ENCODE measurements at places on chromosomes 3 and 15.

DNA sequence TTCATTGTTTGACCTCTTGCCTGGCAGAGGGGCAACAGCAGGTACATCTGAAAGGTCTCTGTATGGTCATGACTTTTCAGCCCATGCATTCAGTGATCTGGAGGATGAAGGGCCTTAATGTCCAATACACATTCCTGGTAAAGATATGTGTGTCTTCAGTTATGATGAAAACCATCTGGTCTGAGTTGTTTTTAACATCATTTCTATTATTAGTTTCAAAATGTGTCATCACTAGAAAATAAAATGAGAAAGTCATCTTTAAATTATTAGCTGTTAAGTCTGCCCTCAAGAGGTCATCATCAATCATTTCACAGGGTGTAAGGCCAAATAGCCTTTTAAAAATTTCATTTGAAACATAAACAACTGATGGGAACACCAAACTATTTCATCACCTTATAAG lies 92.1 kb upstream of the PLSCR4 start:
- DNase-seq: no peak

DNA sequence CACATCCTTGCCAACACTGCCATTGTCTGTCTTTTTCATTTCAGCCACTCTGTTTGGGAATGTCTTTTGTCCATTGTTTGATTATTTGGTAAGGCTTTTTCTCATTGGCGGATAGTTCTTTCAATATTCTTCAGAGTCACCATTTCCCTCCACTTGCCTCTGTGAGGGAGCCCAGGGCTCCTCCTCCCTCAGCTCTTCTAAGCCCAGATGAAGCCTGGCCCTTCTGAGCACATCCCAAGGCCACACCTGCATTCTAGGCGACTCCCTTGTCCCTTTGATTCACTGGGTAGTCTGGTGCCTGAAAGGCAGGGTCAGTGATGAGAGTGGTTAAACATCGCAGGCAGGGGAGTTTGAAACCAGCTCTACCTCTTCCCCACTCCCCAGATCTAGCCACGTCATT lies 12.4 kb upstream of the LTF start:
- no peak for DNase-seq

DNA sequence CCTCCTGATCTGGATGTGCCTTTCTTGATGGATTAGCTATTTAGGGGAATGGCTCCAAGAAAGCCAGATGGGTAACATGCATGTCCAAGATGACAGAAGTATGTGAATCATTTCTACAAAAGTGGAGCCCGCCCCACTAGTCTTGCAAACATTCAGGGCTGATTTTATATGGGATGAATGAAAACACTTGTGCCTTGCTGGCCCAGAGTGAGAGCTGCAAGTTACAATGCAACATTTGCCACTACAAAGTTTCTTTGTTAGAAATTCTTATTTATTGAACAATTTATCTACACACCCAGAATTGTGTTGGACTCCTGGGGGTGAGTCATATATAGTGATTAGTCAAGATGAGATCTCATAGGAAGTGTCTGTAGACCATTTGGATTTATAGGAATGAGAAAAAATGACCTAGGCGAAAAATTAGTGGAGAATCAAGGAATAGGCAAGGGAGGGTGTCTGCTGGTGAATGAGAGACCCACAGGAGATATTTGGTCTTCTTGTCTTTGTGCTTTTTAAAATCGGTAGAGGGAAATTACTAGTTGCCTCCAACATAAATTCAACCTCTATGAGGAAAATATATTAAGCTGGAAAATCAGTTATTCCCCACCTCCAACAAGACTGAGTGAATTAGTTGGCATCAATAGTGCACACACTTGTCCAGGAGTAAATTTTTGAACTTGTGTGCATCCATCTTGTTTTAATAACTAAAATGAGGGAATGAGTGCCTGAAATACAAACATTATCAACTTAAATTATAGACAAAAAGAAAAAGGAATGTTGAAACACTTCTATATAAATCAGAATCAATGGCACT lies 53.5 kb upstream of the DCBLD2 start:
- DNase-seq: no peak

DNA sequence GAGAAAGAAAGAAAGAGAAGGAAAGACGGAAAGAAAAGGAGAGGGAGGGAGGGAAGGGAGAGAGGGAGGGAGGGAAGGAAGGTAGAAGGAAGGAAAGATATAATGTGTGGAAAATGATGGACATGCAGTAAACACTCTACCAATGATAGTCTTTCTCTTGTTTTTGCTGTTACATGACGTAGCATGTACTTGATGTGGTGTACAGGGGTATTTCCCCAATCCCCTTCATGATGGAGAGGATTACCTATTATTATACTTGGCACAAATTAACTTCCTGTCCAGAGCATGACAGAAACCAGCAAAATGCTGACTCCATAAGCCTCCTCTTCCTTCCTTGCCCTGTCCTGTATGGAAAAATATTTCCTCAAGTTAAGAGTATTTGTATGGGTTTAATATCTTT lies 124.4 kb downstream of the B3GALNT1 start:
- DNase-seq: no peak

GRCh38 chr3:197381371-197381770 lies 83.0 kb upstream of the DLG1 start:
- DNase-seq: no peak

DNA sequence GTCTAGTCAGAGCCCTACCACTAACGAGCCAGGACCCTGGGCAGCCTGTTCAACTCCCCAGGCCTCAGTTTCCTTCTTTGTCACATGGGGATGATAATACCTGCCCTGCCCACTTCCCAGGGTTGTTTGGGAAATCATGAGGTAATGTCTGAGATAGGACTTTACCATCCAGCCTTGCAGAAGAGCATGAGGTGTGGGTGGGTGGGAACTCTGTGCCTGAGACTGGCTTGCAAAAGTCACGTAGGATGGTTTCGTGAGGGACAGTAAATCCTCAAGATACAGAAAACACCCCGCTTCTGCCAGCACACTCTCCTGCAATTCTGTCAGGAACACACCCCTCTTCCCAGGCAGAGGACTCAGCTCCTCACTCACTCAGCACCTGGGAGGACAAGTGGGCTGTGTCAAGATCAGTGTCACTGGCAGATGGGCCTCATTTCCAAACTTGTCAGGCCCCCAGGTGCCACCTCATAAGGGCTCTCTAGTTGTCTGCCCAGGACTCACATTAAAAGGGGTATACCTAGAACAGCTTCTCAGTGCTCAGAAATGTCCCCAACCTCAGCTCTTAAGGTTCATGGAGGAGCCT lies 58.4 kb downstream of the DAPK2 start:
- DNase-seq: no peak

GRCh38 chr3:134810052-134810435 lies 15.0 kb downstream of the EPHB1 start:
- DNase-seq: no peak

DNA sequence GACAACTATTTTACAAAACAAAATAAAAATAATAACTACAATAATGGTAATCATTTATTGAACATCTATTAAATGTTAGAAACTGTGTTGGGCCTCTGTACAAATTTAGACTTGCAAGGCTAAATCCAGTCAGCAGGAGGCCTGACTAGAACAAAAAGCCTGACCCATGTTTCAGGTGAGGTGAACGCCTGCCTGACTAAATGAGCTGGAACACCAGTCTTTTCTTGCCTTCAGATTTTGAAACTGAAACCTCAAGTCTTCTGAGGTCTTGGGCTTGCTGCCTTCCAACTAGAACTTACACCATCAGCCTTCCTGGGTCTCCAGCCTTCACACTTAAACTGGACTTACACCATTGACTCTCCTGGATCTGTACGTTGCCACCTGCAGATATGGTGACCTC lies 706.9 kb downstream of the TBL1XR1 start:
- DNase-seq: no peak

- DNase-seq: no peak
These were observed 116.7 kb downstream of the LRIG1 start for GRCh38 chr3:66383998-66384745.

DNA sequence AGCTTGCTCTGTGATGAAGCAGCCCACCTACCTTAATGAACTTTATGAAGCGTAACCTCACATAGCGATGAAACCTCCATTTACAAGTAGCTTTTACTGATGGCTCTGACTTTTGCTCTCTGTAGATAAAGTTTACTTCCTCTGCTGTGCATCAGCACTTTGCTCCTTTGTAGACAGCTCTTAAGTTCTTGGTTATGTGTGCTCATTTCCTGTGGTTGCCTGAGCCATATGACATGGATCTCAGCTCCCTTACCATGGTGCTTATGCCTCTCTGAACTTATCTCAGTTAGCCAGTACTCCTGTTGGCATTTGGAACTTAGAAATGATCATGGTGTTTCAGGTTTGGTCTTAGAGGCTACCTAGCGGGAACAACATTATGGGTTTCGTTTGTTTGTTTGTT lies 7.8 kb downstream of the MFSD1 start:
- DNase-seq: no peak

- no peak for DNase-seq
These were observed 224.9 kb downstream of the MCTP2 start for GRCh38 chr15:94456226-94456625.

DNA sequence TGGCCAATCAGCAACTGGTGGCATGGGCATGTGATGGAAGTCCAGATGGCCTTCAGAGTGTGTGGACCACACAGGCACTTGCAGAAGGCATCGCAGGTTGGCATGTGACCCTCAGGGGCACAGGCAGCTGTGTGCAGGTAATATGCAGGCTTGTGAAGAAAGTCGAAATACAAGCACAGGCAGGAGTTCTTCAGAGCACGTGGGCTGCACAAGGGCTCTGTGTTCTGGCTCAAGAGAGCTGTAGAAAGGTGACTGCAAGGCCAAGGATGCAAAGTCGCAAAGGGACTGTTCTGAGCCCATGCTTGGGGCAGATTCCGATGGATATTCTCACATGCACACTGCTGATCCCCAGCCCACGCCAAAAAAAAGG lies 8.3 kb downstream of the LRRC2 start:
- DNase-seq: no peak

DNA sequence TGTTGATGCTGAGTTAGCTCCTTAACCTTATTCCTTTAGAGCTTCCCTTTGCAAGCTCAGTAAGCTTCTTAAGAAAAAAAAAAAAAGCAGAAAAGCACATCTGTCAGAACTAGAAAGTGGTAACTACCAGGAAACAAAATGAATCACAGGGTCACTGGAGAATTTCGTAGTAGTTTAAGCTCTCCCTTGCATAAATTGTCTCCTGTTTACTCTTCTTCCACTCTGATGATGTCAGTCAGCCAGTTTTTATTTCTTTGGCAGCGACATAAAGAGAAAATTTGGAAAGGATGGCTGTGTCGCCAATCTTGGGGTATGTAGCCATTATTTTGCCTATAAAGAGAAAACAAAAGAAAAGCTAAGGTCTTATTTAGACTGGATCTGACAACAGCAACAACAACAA lies 3.2 kb upstream of the GABRR3 start:
- DNase-seq: no peak

GRCh38 chr3:171801738-171802589 lies 8.3 kb downstream of the PLD1 start:
- no peak for DNase-seq

- no peak for DNase-seq
These were observed 47.9 kb upstream of the FEZF2 start for GRCh38 chr3:62421207-62421606.

- no peak for DNase-seq
These were observed 170.2 kb upstream of the NR2F2 start for GRCh38 chr15:96160269-96160668.

DNA sequence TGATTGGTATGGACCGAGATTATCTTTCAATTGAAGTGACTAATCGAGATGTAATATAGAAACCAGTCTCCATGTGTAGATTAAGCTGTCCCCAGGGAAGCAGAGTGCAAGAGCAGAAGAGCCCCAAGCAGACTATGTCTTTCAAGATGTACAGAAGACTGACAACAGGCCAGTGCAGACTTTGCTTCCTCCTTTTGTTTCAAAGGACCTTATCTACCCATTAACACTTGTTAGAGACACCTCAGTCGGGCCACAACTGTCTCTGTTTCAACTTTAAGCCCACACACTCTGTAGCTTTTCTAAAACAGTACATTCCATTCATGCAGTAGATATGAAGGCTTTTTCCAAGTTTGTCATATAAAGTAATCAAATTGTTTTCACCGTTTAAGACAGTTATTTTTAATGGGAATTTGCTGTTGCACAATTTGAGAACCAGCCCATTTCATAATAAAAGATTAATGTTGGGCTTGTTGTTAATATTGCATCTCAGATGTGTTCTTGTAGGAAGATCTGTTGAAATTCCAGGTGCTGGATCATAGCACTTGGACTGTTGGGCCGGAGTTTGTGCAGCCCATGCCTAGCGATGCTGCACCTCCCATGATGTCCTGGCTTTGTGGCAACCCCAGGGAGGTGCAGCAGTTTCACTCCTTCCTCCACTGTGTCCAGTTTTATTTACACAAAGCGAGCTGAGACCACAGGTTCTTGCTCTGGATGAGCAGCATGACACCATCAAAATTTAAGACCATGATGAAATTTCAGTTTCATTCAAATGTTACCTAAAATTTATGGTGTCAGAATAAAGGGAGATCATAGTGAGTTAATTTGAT lies 12.4 kb downstream of the GORASP1 start:
- DNase-seq: no peak

GRCh38 chr3:129620828-129621559 lies 14.5 kb upstream of the PLXND1 start:
- no peak for DNase-seq

DNA sequence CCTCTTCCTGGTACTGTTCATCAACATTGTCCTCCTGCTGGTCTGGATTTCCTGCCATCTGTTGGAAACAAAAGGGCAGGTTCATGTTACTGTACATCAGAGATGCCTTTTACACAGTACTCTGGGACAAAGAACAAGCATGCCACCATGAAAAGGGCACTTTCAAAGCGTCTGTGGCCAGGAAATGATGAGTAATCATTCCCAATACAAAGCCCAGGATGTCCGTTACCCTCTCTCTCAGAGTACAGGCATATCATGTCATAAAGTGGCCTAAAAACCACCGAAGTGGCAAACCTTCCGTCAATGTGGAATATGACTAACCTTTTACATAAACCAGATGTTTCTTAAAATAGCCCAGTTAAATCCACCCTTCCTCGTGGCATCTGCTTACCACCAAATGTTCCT lies 71.2 kb downstream of the GOLIM4 start:
- DNase-seq: peak; percentile 26

DNA sequence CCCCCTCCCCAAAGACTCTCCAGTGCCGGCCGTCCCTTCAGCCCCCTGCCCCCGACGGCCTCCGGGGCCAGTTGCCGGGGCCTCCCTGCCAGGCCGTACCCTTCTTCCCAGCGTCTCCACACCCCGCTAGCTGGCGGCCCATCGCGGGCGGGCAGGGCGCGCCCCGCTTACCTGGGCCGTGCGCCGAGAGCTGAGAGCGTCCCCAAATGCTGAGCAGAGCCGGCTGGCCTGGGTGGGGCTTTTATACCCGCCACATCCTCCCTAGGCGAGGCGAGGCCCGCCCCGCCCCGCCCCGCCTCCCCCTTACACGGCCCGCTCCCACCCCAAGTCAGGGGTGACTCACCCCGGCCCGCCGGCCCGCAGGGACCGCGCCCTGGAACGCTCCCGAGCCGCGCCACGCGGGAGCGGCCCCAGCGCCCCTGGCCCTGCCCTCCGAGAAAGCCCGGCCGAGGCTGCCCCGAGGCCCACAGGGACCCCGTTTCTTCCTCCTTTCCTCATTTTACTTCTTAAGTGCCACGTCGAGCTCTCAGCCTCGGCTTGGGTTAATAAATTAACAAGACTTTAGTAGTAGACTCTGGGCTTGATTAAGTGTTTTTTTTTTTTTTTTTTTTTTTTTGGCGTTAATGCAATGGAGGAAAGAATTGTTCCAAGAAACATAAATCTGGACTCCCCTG lies at the start of gene ANXA2:
ANXA2 (minus strand) TSS at position 215 of the 674 bp plus-strand sequence. CDS start 11,911 bp downstream, outside the sequence.
- DNase-seq: peak; percentile 86
